Suprapubic skin (tissue), 4 donors: ENCODE measurements at places on chromosomes 3 and 15. TPM values are rescaled to one million over a fixed set of nuclear protein-coding genes. Genes with fewer than 3 reads are reported as not detected.

CILP gene
- total RNA-seq = 2.7 TPM

GRCh38 chr15:51094606-51095569 lies at the start of gene TNFAIP8L3:
TSS of gene TNFAIP8L3 (minus strand) at chr15:51094906. CDS start at chr15:51094595, 311 bp downstream.
- DNase-seq = no peak
- peak within 1 kb of the TSS; percentile 63 for H3K4me3 ChIP-seq
- peak within 1 kb of the TSS; percentile 73 for H3K27ac ChIP-seq
- H3K27me3 ChIP-seq = peaks cover 6% of the 10 kb centered on the region

RTP1 gene
- total RNA-seq = not detected

DNA sequence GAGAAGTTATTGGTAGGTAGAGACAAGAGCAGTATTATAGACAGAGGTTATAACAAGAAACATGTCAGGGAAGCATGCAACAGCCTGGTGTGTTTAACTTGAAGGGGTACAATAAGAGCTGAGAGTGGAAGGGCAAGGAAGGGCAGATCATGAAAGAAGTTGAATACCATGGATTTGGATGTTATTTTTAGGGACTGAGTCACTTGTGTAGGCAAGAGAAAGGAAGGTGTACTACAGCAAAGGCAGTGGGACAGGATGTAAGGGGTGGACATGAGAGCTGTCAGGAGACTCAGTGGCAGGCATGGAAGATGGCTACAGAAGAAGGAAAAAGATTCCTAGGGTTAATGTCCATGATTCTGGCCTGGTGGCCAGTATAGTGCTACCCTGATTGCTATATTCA lies 66.4 kb downstream of the TFG start:
- no peak for DNase-seq
- H3K4me3 ChIP-seq = no peak overlapping the region
- peaks cover 8% of the 10 kb centered on the region for H3K36me3 ChIP-seq
- H3K4me1 ChIP-seq = no peaks in the 10 kb centered on the region
- no peaks in the 10 kb centered on the region for H3K27me3 ChIP-seq
- no peak overlapping the region for H3K27ac ChIP-seq

ACVR2B gene
- 3.0 TPM for total RNA-seq

FBXW12 gene
- not detected for total RNA-seq

- no peaks in the 10 kb centered on the region for H3K27me3 ChIP-seq
- no peak overlapping the region for H3K27ac ChIP-seq
- no peaks in the 10 kb centered on the region for H3K36me3 ChIP-seq
- H3K4me1 ChIP-seq = no peaks in the 10 kb centered on the region
- H3K4me3 ChIP-seq = no peak overlapping the region
- no peak for DNase-seq
These were observed 1455.9 kb downstream of the SI start for GRCh38 chr3:163622384-163622783.

DNA sequence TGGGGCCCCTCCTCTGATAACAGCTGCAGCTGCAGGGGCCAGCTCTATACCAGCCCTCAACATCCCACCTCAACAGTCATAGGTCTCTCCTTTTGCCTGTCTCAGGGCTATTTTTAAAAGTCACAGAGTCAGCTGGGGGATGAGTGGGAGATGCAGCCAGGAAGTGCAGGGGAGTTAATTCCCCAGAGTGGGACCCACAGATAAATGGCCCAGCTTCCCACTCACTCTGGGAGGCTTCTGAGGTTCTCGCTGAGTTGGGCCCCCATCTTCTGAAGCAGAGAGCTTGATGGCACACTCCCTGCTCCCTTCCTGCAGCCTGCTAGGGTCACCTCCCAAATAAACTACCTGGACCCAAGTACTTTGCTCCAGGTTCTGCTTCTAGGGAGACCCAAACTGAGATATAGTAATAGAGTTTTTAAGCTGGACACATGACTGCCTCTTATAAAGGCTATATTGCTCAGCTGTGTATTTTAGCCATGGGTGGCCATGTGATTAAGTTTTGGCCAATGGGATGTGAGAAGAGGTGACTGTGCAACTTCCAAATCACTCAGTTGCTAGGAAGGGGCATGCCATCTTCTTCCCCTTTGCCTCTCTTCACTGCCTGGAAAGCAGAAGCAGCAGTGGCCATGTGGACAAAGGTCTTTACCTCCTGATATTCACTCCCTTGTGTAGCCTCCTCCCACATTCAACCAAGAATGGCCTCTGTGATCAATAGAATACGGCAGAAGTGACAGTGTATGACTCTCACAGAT lies 15.5 kb upstream of the VIPR1 start:
- no peak overlapping the region for H3K4me3 ChIP-seq
- H3K27ac ChIP-seq = no peak overlapping the region
- peaks cover 20% of the 10 kb centered on the region for H3K4me1 ChIP-seq

GRCh38 chr3:129575997-129576384 lies 30.5 kb downstream of the PLXND1 start:
- no peak for DNase-seq
- H3K4me1 ChIP-seq = peaks cover 34% of the 10 kb centered on the region
- H3K27me3 ChIP-seq = no peaks in the 10 kb centered on the region
- H3K4me3 ChIP-seq = no peak overlapping the region
- no peak overlapping the region for H3K27ac ChIP-seq
- peaks cover 59% of the 10 kb centered on the region for H3K36me3 ChIP-seq

GRCh38 chr3:133717424-133717823 lies 28.8 kb upstream of the TF start:
- H3K27me3 ChIP-seq = no peaks in the 10 kb centered on the region
- DNase-seq = no peak
- peaks cover 3% of the 10 kb centered on the region for H3K4me1 ChIP-seq
- no peaks in the 10 kb centered on the region for H3K36me3 ChIP-seq
- no peak overlapping the region for H3K27ac ChIP-seq
- no peak overlapping the region for H3K4me3 ChIP-seq

- no peaks in the 10 kb centered on the region for H3K4me1 ChIP-seq
- no peak overlapping the region for H3K4me3 ChIP-seq
- no peaks in the 10 kb centered on the region for H3K27me3 ChIP-seq
- no peaks in the 10 kb centered on the region for H3K36me3 ChIP-seq
These were observed 43.7 kb upstream of the PGPEP1L start for GRCh38 chr15:99051308-99051707.

MAGI1 gene
- total RNA-seq = 37.9 TPM

DNA sequence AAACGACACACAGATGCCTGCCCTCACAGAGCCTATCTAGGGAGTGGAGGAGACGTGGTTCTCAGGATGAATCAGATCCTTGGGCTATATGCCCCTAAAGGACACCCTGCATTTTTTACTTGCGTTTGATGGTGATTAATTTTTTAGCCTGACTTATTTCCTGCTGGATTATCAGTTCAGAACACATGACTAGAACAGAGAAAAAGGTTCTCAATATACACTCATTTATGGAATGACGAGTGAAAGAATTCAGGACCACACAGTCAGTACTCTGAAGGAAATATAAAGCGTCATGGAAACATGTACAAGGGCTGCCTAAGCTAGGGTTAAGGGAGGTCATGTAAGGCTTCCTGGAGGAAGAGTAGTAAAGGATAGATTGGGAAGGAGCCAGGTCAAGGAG lies 121.8 kb downstream of the SSR3 start:
- no peak for DNase-seq
- H3K27ac ChIP-seq = no peak overlapping the region
- peaks cover 4% of the 10 kb centered on the region for H3K4me1 ChIP-seq

DNA sequence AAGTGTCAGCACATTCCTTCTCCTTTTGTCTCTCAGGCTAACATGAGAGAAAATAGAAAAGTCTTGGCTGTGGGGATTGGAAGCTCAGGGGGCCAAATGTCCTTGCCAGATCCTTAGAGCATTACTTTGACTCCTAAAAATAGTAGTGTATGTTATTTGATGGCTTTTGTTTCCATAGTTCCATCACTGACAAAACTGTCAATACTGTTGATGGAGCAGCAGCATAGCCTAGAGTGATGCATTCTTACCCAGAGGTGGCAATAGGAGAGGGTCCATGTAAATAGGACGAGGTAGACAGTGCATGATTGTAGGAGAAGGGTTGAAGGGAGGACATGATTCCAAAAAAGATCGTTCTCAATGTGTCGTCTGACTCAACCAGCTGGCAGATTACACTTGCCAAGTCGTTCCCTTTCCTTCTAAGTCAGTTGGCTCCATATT lies 282.7 kb upstream of the TPRG1 start:
- no peak overlapping the region for H3K4me3 ChIP-seq
- peaks cover 4% of the 10 kb centered on the region for H3K4me1 ChIP-seq
- no peak for DNase-seq
- no peak overlapping the region for H3K27ac ChIP-seq
- H3K36me3 ChIP-seq = no peaks in the 10 kb centered on the region

GRCh38 chr3:115245438-115245837 lies 98.3 kb upstream of the ZBTB20 start:
- H3K27ac ChIP-seq = no peak overlapping the region
- no peaks in the 10 kb centered on the region for H3K36me3 ChIP-seq
- peaks cover 4% of the 10 kb centered on the region for H3K4me1 ChIP-seq

DNA sequence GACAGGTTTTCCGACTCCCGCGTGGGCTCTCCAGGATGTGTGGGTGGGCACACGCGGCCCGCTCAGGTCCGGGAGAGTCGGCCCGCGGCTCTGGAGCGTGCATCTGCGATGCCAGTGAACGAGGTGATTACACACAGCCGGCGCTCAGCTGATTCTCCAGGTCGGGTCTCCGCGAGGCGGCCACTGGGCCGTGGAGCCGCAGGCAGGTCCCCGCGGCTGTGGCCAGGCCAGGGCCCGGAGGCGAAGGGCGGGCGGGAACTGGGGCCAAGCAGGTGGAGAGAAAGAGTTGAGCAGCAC lies 13.2 kb downstream of the PAK6 start:
- H3K4me3 ChIP-seq = peak overlapping the region; percentile 64
- peak overlapping the region; percentile 81 for H3K27ac ChIP-seq
- H3K4me1 ChIP-seq = peaks cover 53% of the 10 kb centered on the region
- peaks cover 4% of the 10 kb centered on the region for H3K36me3 ChIP-seq

IMPG2 gene
- total RNA-seq = 0.13 TPM

GRCh38 chr15:91484141-91484540 lies 369.4 kb upstream of the SLCO3A1 start:
- no peaks in the 10 kb centered on the region for H3K4me1 ChIP-seq
- no peaks in the 10 kb centered on the region for H3K27me3 ChIP-seq
- H3K36me3 ChIP-seq = no peaks in the 10 kb centered on the region
- DNase-seq = no peak

DNA sequence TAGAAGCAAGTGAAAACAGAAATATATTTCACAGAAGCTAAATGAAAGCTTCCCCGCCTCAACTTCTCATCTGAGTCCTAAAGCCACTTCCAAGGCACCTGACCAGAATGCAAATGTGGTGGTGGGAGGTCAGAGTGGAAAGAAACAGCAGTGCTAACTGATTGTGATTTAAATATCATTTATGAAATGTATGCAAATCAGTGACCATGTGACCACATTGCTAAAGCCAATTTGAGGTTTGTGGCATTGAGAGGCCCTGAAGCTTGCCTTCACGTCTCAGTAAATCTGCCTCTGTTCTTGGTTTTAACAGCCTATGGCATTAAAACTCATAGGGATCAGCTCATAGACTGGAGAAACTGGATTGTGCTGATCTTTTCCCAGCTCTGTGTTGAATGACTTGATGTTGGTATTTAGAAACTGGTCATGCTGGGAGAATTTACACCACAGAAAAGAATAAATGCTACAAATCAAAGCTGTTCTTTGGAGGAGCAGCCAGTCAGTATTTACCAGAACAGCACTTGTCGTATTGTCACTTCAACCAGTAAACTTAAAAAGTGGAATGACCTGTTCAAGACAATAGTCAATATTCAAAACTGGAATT lies 481.4 kb upstream of the ALCAM start:
- no peaks in the 10 kb centered on the region for H3K27me3 ChIP-seq
- no peak for DNase-seq
- no peak overlapping the region for H3K27ac ChIP-seq
- H3K36me3 ChIP-seq = no peaks in the 10 kb centered on the region
- H3K4me1 ChIP-seq = no peaks in the 10 kb centered on the region
- H3K4me3 ChIP-seq = no peak overlapping the region
